ENCODE measurements at places on chromosomes 3 and 15.

- DNase-seq = no peak
Measured at GRCh38 chr3:66377800-66378199, 123.0 kb downstream of the LRIG1 start.

DNA sequence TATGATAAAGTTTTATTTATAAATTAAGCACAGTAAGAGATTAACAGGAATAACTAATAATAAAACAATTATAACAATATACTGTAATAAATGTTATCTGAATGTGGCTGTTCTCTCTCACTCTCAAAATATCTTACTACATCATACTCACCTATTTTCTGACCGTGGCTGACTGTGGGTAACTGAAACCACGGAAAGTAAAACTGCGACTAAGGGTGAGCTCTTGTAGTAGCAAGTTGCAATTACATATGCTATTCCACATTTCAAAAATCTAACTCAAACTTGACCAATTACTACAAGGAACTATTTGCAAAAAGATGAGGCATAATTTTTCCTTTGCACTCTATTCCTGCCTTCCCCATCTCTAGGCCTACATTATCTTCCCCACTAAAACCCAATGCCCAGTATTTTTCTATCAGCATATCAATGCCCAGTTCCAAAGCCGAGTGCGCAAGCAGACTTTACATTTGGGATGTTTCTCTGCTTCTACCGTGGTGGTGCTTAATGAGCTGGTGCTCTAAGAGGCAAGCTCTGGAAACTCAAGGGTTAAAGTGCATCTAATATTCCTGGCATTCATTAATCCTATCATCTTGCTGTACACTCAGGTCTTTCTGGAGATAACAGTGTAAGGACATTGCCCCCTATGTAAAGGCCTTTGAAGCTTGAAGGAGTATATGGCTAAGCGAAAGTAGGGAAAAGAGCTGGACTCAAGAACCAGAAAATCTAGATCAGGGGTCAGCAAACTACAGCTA lies 6.7 kb downstream of the PCYT1A start:
- DNase-seq = no peak

DNA sequence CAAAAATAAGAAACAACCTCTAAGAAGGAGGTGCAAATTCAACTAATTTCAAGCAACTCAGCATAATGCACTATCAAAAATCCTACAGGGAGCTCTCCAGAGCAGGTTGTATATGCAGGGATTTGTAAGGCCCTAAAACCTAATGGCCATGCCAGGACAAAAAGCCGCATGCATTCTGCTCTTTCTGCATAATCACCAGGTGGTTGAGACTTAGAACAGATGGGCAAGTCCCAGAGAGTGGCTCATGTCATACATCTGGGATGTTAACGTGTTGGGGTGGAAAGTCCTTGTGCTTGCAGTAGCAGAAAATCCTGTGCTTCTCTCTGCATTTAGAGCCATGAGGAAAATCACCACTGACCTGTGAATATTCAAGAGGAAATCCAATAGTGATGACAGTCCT lies 1002.9 kb downstream of the AGBL1 start:
- no peak for DNase-seq

DNA sequence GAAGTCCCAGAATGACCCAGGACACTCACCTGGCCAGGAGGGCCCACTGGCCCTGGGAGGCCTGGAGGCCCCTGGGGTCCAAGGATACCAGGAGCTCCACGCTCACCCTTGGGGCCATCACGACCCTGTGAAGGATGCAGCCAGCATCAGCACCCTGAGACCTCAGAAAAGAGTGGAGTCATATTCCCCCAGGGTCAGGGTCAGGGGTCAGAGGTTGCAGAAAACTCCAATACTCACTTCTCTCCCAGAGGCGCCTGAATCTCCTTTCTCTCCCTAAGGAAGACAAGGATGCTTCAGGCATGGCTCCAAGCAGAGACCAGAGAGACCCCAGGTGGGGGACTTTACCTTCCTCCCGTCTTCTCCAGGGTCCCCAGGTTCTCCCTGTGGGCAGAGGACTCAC lies 13.1 kb upstream of the UCN2 start:
- DNase-seq = no peak

- no peak for DNase-seq
Measured at GRCh38 chr3:184259878-184260723, 1.3 kb downstream of the CAMK2N2 start.

DNA sequence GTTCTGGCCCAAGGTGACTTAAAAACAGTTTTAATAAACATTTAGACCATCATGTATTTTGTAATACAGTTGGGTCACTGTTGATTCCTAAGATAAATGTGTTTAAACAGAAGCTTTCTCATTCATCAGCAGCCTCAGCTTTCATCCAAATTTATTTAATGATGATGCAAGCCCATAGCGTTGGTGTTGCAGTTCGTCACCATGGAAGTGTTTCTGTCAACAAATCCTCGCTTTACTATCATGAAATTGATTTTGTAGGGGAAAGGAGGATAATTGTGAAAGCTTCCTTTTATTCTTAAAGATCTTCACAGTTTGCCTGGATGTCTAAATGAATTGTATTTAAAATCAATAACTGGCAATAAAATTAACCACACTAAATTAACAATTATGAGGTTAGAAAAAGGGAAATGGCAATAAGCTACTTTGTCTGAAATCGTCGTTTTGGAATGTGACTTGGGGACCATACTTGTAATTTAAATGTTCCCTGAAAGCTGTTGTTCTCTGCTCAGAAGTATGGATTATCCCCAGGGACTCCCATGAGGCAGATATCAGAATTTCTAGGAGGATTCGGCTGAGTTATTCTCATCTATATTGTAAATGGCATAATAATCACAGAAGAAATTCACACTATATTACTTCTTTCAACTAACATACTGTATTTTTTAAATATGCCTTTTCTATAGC lies 29.0 kb downstream of the CMSS1 start:
- DNase-seq = no peak

DNA sequence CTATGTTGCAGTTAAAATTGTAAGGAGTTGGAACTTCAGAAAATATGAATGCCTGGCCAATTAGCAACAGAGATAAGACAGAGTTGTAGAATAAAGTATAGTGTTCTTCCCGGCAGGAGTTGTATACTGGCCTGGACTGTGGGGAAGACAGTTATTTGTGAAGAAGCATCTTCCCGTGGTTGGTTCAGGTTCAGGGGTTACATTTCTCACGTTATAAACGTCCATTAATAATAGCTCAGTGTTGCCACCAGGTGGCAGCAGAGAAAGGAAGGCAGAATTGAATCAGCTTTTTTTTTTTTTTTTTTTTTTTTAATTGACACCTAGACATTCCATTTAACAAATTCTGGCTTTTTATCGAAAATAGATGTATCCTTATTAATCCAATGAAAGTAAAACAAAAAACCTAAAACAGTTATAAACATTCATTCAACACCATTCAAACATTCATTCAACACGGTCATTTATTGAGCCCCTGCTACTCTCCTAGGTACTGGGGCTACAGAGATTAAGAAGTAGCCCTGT lies 66.4 kb upstream of the NR2E3 start:
- peak; percentile 44 for DNase-seq

GRCh38 chr15:65286069-65286703 lies 497 bp downstream of the PARP16 start:
- DNase-seq = no peak

- no peak for DNase-seq
Measured at GRCh38 chr15:43915631-43916325, 89.0 kb downstream of the WDR76 start.

DNA sequence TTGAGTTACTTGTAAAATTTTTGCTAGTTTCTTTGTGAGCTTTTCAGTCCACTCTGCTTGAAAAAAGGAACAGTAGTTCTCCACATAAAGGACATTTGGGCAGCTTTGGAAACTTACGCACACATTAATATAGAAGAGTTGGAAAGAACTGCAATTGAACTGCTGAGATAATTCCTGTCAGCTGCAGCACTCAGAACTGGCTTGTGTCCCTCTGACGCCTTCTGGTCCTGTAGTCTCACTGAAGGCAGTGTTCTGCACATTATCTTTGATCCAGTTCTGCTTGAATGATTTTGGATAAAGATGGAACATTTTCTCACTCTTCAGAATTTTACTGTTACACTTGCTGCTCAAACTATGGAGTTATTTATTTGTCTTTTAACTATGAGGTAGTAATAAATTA lies 901.9 kb downstream of the OTOL1 start:
- DNase-seq = no peak

DNA sequence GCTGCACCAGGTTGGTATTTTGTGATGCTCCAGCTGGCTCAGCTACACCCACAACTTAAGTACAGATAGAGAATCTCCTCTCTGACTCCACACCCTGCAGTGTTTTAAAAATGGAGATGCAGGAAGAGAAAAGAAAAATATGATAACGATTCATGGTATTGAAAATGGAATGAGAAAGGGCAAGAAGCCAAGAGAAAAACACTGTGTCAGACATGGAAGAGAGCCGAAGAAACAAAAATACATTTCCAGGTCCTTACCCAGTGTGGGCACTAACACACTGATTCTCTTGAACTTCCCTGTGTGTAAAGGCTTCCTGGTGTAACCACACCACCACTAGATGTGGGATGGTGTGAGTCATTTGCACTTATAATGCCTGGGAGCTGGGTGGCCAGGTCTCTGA lies 93.1 kb downstream of the GMPS start:
- DNase-seq = no peak

- no peak for DNase-seq
Measured at GRCh38 chr3:147356145-147356908, 50.0 kb downstream of the ZIC4 start.

DNA sequence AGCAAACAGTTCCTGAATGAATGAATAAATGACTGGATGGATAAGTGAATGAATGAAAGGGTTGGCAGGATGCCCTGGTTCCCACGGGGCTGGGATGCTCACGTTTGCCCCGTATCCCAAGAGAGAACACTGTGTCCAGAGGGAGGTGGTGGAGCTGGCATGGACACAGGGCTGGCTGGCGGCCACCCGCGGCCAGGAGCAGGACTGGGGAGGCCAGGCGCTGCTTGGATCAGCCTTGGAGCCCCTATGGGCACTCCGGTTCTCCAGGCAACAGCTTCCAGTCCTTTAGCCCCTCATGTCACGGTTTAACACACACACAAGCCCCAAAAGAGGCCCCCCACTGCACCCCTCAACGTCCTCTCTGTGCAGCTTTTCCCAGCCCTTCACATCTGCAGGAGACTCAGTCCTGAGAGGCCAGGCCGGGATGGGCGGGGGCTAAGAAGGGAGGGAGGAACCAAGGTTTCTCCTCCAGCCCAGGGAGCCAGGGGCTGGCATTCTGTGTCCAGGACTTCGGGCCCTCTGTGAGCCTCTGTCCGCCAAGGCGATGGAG lies 86.0 kb upstream of the ALDH1L1 start:
- DNase-seq = no peak

- no peak for DNase-seq
Measured at GRCh38 chr3:172885704-172886103, 135.2 kb downstream of the ECT2 start.

GRCh38 chr3:36688815-36689214 lies 75.5 kb downstream of the DCLK3 start:
- no peak for DNase-seq

DNA sequence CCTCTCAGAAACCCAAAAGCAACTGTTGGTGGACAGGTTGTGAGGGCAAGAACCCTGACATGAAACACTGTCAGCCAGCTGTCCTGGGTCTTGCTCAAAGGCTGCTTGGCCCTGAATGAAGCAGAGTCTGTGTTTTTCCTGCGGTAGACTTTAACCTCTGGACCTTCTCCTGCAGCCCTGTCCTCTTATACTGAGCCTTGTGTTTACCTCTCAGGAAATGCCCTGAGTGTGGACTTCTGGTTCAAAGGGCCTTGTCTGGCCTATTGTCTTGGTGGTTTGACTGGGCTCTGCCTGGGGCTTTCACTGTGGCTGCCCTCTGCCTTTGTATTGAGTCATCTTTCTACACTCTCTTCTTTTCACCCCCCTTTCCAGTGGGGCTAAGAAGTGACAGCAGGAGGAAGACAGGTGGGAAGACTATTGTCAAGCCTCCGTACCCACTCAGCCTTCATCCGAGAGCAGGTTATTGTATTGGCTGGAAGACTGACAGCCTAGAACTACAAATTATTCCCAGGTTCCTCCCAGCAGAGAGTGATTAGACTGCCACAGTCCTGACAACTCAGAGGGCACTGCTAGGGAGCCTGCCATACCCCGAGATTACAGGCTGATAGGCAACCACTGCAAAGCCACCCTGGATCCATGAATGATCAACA lies 3.5 kb downstream of the SEC13 start:
- no peak for DNase-seq

GRCh38 chr15:90241343-90242192 lies 7.6 kb downstream of the GDPGP1 start:
- no peak for DNase-seq

DNA sequence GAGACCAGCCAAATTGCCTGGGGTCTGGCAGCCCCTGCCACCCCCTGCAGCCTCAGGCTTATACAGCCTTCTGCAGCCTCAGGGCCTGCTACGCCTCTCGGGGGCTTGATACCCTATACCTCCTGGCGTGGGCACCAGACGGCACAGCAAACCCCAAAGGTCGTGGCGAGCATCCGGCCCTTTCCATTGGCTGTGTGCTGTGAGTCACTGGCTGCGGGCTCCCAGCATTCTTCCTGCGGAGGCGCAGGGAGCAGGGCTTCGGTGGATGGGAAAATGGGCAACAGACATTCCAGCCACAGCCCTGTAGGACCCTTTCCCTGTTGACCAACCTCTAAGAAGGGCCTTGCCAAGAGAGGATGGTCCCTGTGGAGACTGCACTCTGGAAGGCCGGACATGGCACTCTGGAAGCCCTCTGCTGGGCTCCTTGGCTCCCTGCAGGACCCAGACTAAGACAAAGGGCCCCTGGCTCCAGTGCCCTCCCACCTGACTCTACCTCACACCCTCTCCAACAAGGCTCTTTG lies 59.6 kb downstream of the ITGA11 start:
- DNase-seq = no peak

DNA sequence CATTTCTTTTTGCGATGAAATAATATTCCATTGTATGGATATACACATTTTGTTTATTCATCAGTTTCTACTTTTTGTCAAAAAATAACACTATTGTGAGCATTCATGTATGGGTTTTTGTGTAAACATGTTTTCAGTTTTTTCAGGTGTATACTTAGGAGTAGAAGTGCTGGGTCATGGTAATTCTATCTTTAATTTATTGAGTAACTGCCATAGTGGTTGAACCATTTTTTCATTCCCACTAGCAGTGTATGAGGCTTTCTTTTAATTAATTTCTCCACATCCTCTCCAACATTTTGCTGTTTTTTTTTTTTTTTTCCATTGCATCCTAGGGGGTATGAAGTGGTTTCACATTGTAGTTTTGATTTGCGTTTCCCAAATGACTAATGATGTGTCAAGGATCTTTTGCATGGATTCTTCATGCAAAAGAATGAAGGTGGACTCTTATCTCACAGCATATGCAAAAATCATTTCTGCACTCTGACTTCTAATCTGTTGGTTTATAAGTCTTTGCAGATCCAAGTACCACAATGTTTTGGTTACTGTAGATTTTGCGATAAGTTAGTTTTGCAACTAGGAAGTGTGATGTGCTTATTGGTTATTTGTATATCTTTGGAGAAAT lies 12.6 kb downstream of the ATP2C1 start:
- DNase-seq = no peak

- no peak for DNase-seq
Measured at GRCh38 chr15:63981596-63982320, 64.5 kb downstream of the DAPK2 start.

DNA sequence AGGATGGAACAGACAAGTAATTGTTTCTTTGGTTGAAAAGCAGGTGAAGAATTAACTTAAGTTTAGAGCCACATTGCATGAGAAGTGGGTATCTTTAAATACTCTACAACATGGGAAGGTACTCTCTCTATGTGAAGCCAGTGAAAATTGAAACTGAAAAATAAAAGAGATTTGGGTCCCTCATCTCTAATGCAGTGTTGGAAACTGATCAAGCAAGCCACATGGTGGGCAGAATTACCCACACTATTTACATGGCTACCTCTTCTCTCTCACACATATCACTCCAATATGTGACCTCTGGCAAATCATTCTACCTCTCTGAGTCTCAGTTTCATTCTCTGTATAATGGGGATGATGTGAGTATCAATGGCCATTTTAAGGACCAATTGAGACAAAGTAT lies 339.0 kb downstream of the IL5RA start:
- DNase-seq = no peak
